ENCODE measurements at places on chromosomes 3 and 15. TPM values are rescaled to one million over a fixed set of nuclear protein-coding genes. Genes with fewer than 3 reads are reported as not detected.
A peak's percentile ranks its signal among the peaks of the same experiment; 100 is the strongest.

Gene GOLGA8S
- 0.17 TPM for total RNA-seq

DNA sequence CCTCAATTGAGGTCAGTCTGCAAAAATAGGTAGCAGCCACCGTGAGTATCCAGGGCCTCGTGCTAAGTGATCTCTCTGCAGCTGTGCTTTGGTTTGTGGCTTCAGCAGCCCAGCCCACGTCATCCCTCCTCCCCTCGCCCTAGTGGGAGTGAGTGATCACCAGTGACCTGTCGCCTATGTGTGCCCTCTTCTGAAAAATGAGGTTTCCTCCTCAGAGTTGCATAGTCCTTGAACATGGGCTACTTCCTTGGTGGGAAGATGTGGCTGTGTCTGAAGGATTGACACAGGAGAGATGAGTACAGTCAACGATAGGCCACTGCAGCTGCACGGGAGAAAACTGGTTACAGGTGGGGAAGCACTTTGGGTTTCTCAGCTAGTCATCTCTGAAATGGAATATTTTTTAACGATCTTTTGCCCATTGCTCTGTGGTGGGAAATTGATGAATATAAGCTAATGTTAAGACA lies 144.8 kb upstream of the BHLHE40 start:
- no peaks in the 10 kb centered on the region for H3K36me3 ChIP-seq
- H3K4me1 ChIP-seq, result peaks cover 28% of the 10 kb centered on the region
- peak; percentile 60 for DNase-seq

DNA sequence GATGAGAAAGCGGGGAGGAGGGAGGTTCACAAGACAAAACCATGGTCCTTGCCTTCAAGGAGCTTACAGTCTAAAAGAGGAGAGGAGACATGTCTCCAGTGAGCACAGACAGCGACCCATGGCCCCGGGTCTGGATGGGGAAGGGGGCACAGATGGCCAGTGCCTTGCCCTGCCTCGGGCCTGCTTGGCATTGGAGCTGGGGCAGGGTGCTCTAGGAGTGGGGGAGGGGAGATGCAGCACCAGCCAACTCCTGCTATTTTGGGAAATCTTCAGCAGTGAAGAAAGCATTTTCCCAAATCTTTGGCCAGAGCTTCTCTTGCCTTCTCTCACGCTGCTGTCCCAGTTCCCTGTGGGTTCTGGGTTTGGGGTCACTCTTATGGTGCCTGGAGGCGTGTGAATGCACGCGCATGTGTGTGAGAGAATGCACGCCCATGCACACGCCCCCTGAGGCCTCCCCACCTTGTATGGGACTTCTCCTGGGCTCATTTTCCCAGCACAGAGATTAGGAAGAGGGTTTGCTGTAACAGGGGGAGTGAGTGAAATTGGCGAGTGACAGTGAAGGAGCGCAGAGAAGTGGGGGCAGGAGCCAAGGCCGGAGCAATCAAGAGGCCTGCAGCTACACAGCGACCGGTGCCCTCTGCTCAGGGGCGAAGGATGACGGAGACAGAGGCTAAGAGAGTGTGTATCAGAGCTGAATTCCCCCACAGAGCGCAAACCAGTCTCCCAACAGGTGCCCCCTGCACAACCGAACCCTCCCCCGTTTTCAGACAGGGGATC lies 71.5 kb downstream of the SEMA5B start:
- peaks cover 16% of the 10 kb centered on the region for H3K4me1 ChIP-seq
- DNase-seq, result no peak
- H3K36me3 ChIP-seq, result no peaks in the 10 kb centered on the region
- H3K4me3 ChIP-seq, result no peak overlapping the region

Gene ZNF710
- total RNA-seq, result 26.0 TPM

DNA sequence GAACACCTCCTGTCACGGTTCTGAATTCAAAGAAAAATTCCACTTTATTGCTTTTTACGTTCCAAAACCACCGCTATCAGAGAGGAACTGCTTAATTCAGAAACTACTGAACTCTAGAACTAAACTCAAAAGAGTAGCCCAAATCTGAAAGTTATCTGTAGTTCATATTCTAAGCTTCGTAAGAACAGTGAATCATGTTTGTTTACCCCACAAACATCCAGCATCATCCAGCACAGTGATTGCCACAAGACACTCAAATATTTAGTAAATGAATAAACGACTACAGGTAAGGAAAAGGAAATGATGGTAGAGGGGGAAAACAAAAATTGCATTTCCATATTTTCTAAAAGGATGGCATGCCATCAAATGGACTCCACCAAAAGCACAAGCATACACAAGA lies 32.3 kb downstream of the VPS13C start:
- no peak overlapping the region for H3K4me3 ChIP-seq
- no peaks in the 10 kb centered on the region for H3K27me3 ChIP-seq
- no peak overlapping the region for H3K27ac ChIP-seq
- no peaks in the 10 kb centered on the region for H3K4me1 ChIP-seq
- no peak for DNase-seq

GRCh38 chr3:42699511-42699971 lies 3.1 kb downstream of the HHATL start:
- no peaks in the 10 kb centered on the region for H3K4me1 ChIP-seq
- H3K27ac ChIP-seq, result no peak overlapping the region
- DNase-seq, result peak; percentile 16

Gene IQCF5
- not detected for total RNA-seq

Gene SYNPR
- not detected for total RNA-seq

Measured in upper lobe of left lung (tissue), 6 donors.